Nucleus accumbens (tissue), 56 donors: ENCODE measurements at places on chromosomes 3 and 15.

GRCh38 chr3:120682095-120682681 is at the start of gene HGD:
Gene HGD (minus strand): TSS chr3:120682239. CDS start chr3:120682111, 128 bp downstream.
- DNase-seq: no peak

- no peak for DNase-seq
Observed at GRCh38 chr15:77569729-77570125, 63.0 kb downstream of the LINGO1 start.

- DNase-seq: no peak
Observed at GRCh38 chr15:58715266-58715917, 34.1 kb downstream of the ADAM10 start.

DNA sequence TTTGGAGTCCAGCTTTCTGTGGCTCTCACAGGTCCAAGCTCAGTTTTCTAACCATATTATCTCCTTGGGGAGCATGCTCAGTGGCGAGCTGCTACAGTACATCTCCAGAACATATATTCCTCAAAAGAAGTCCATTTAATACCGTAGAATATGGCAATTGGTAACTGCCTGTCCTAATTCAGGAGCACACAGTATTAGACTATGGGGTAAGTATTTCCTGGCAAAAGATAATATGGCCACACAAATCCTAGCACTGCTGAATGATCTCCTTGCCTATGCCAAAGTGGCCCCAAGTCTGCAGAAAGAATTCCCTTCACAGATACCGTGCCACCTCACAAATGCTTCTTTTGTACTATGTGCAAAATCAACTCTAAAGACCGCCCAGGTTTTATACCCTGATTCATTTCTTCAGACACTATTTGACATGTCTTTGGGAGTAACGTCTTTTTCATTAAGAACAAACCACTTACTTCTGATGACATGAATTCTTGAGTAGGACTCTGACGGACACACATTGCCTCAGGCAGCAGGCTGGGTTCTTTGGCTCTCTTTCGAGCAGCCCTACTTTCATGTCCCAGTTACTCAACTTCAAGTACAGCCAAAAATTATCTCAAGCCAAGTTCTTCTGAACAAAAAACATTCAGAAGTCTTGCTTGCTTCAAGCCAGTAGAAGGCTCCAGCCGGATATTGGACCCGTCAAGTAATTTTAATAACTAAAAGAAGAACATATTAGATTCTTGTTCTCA is 368.3 kb upstream of the DCBLD2 start:
- DNase-seq: no peak

DNA sequence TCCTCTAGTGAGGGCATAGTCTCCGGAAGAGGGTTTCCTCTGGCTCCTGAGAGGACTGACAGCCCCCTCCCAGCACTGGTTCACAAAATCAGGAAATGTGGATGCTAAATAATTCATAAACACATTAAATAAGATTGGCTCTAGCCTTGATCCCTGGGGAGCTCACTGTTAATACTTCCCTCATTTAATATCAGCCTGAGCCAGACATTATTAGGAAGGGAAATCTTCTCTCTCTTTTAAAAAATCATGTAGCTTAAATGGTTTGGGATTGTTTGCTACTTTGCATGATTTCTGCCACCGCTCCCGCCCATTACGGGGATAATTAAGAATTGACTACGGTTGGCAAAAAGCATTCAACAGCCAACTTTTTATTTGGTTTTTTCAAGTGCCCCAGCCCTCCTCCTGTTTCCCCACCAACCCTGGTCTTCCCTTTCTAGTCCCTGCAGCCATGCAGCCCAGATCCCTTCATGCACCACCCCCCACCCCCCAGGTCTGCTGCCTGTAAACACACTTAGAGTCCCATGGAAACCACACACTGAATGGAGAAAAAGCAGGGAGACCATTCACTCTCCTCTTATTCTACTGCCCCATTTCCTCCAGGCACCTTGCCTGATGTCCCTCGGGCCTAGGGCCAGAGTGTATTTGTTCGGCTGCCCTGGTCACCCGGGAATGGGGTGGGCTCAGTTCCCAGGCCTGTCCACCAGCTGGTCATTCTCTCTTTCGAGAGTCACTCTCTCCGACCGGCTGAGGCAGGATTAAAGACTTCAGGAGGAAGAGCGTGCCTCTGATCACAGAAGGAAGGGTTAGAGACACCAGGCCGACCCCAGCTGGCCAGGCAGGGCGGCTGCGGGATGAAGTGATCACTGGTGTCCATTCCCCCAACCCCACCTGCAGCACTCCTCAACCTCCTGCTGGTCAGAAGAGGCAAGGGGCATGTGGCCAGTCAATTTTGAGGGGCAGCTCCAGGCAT is 45.1 kb downstream of the SEMA5B start:
- peak; percentile 74 for DNase-seq
